ENCODE measurements at places on chromosomes 3 and 15.

- peak; percentile 35 for DNase-seq
Observed at GRCh38 chr15:77870195-77871065, 207.1 kb downstream of the TBC1D2B start.

GRCh38 chr3:64763980-64764379 lies 76.2 kb upstream of the ADAMTS9 start:
- DNase-seq = no peak

GRCh38 chr15:28921919-28922706 lies 36.3 kb downstream of the APBA2 start:
- DNase-seq = no peak

DNA sequence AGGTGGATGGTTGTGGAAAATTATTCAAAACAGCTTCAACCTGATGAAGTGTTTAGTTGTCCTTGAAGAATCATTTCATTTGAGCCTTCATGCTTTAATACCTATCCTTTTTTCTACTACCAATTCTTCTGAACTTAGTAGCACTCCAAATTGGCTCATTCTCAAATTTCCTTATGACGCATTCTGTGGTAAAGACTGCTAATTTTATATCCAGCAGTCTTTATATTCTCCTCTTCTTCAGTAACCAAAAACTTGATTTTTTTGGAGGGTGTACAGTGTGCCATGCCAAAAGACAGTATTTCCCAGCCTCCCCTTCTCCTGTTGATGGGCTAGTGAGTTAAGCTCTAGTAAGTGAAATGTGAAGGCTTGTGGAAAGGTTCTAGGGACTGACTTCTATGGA lies 25.2 kb downstream of the CGNL1 start:
- no peak for DNase-seq

GRCh38 chr15:44593042-44593736 lies 56.2 kb downstream of the EIF3J start:
- no peak for DNase-seq

- no peak for DNase-seq
Observed at GRCh38 chr3:5194341-5194740, 6.8 kb downstream of the EDEM1 start.

DNA sequence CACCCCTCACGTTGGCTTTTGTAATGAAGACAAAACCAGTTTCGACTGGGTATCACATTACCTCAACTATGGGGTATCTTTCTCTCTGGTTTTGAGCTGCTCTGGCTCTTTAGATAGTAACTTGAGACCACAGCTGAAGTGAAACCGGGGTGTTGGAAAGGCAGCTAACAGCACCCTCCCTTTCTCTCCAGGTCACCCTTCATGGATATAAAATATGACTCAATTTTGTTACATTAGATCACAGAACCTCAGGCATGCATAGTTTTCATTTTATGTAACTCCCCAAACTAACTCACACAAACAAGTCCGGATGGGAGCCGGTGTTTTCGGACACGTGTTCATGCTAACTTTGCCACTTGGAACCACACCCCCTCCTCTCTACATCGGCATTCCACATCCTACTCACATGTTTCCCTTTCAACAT lies 90.7 kb downstream of the NR2F2 start:
- no peak for DNase-seq

- DNase-seq = no peak
Observed at GRCh38 chr15:42158941-42159340, 2.5 kb upstream of the PLA2G4F start.

DNA sequence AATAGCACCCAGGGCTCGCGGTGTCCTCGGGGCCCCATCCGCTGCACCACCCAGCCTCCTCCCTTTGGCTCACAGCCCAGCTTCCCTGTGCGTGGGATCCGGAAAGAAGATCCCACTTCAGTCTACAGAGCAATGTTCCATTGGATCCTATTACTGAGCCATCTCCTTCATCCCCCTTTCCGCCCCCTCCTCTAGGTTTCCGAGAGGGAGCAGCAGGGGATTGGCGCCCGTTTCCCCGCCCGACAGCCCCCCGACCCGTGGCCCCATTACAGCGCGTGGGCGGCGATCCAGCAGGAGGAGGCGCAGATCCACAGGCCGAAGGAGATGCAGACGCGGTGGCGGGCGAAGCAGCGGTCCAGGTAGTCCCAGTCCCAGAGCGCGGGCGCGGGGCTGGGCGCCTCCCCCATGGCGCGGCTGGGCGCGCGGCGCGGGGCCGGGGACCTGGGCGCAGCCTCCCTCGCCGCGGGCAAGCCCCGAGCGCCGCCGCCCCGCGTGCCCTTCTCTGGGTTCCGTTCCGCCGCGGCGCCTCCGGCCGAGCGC lies 340 bp downstream of the TMEM44 start:
- DNase-seq = no peak

GRCh38 chr3:2898591-2899353 lies 211.4 kb downstream of the IL5RA start:
- no peak for DNase-seq

GRCh38 chr3:38907426-38907825 lies 91.4 kb upstream of the SCN10A start:
- no peak for DNase-seq

- DNase-seq = no peak
Observed at GRCh38 chr3:21290557-21290956, 460.5 kb downstream of the ZNF385D start.

GRCh38 chr15:77830051-77830468 lies 197.3 kb upstream of the LINGO1 start:
- no peak for DNase-seq

DNA sequence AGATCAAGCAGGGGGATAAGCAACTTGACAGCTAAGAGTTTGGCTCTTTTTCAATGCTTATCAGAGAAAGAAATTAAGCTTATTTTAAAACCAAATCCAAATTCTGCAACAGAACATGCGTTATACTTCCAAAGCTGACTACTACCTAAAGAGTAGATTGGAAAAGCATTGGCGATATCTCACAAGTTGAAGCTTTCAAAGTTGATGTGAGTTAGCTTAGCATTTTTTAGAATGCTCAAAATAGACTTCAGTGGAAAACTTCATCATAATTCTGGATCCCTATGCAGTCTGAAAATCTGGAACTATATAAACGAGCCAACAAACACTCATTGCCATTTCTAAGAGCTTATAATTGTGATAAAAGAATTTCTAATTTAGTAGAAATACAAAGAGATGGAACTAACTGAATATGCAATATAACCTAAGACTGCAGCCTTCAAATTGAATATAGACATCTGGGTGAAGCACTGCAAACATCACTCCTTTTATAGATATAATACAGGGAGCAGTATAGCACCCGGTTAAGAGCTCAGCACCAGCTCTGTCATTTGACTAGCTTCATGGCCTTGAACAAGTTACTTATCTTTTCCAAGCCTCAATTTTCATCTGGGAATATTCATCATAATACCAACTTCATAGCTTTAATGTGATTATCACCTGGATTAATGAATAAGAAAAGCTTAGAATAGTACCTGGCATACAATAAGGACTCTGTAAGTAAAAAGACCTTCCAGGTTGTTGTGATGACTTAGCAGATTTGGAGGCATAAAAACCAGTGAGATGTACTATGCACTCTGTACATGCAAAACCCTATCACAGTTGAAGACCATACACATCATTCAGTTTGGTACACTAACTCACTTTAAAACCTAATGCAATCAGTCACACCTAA lies 242.7 kb upstream of the TTC14 start:
- DNase-seq = no peak

DNA sequence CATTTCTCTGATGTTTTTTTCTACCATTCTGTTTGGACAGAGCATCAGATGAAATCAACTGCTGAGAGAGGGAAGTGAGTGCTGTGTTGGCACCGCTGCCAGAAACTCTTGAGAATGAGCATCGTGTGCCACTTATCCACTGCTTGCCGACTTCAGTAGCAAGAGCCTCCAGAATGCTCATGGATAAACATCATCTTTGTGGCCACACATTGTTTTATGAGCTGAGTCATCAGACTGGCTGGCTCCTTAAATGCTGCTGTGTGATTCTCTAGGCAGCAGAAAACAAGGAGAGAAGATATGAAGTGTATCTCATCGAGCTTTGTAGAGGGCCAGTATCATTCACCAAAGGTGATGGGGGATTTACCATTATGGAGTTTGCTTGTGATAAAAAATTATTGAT lies 3.4 kb upstream of the DOCK3 start:
- DNase-seq = no peak

- DNase-seq = no peak
Observed at GRCh38 chr15:67241132-67241855, 13.2 kb downstream of the AAGAB start.
